Stimulated activated CD8-positive, alpha-beta memory T cell treated with anti-CD3 and anti-CD28 coated beads, Interleukin-15, amount 100 ng/mL, for 48 hours (primary cell): ENCODE measurements at places on chromosomes 5 and 9.

DNA sequence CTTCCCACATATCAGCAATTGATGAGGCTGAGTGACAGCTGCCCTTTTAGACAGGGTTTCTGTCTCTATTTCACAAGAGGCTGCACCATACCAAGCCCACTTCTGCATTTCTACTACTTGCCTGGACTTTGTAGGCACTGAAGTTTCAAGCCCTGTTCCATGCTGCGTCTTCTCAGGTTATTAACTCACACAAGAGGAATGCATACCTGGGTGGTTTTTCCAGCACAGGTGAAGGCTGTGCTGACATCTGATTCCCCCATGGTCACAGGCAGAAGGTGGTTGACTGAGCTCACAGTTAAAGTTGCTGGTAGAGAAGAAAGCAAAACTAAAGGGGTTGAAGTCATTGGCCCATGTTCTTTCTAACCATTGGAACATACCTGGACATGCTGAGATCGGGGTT lies 86.6 kb downstream of the MAMDC2 start:
- DNase-seq = no peak

DNA sequence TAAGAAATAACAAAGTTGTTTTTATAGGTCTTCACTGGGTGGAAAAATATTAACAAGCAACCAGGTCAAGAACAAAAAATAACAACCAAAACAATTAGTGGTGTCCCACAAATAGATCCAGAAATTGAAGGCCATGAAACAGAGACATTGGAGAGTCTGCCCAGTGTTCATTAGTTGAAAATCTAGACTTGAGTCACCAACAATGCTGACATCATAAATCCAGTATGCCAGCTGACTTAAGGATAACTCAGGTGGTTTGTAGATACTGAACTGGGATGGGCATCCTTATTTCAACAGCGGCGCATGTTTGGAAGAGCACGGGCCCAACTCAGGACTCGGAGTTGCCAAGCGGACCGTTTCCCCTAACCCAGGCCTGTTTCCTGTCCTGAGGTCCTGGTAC lies 80.7 kb upstream of the TNFAIP8 start:
- DNase-seq = no peak

DNA sequence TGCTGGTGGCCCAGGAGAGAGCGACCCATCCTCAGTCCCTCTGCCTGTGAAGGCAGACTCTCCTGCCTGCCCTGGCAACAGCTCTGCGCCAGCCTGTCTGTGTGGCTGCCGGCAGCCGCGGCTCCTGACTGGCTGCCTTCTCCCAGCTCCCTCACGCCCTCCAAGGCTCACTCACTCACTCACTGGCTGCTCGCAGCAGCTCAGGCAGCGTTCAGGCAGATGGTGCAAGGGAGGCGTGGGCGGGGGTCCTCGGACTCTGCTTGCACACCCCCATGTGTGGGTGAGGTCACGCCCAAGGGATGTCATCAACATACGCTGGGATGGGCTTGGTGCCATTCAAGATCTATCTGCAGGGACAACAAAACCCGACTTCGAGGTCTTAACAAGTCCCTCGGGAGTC lies 66.7 kb downstream of the DAB2IP start:
- no peak for DNase-seq

DNA sequence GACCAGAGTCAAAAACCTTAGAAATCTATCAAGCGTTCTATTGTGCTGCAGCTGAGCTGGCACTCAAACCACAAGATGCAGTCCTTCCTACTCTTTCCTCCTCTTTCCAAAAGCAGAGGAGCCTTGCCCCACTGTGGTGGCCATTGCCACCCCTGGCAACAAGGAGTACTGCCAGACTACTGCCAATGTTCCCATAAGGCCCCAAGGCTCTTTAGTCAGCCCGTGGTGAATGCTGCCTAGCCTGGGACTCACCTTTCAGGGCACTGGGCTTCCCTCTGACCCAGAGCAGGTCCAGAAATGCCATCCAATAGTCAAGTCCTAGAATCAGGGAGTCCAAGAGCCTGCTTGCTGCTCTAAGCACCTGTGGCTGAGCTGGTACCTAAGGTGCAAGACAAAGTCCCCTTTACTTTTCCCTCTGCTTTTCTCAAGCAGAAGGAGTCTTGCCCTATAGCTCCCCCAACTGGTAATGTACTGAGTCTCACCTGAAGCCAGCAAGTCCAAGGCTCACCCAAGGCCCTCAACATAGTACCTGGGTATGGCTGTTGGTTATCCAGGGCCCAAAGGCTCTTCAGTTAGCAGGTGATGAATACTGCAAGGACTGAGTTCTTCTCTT lies 219.4 kb downstream of the ATPSCKMT start:
- DNase-seq = no peak

DNA sequence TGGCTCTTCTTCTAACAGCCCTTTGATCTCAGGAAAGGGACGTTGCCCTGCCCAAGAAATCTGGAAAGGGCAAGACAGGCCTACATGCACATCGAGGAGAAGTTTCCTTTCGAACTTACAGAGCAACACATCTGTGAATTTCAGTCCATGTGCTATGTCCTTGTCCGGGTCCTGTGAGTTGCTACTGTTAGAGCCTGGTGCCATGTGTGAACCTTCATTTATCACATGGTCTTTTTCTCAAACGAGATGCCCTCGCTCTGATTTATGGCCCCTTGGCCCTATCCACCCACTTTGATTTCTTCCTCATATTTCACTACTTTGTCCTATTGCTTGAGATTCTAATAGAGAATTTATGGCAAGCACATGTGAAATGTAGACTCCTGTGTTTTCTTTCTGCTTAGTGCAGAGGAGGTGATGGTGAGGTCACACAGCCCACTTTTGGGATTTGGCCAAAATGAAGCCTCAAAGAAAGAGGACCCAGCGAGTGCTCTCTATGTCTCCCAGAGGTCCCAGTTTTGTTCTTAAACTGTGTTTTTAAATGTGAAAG lies 153.1 kb downstream of the SNCAIP start:
- no peak for DNase-seq

DNA sequence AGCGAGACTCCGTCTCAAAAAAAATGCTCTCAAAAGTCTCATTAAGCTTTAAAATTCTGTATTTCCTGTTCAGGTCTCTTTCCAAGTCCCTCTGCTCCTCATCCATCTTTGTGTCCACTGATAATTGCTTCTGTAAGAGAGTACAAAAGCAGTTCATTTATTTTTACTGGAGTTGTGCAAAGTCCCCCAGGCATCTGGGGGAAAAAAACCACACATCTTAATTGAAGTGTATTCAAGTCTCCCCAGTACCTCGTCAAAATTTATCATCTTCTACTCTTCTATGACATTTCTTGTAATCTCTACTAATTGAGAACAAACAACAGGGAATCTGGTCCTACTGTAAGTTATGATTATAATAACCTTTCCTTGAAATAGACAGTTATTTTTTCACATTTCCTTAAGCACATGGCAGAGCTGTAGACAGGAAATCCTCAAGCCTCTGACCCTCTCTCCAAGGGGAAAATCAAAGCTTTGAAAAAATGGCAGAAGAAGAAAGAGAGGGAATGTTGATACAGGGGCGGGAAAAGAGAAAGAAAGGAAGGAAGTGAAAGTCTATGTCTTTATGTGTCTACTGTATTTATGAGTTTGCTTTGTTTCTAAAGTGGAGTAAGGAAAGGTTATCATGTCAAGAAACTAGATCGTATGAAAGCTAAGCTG lies 51.5 kb downstream of the RAI14 start:
- no peak for DNase-seq

DNA sequence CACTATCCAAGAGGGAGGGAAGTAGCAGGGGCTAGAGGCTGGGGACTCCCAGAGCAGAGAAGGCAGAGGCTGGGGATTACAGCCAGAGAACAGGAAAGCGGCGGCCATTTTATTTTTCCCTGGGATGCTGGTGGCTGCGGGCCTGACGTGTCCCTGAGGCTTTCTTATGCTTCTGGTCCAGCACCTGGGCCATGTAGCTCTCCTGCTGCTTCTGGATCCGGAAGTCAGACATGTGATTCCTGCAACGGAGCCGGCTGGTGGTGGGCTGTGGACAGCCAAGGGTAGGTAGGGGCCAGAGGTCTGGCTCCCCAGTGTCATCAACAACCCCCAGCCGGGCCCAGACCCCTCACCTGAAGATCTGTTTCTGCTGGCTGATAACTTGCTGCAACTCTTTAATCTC lies 1.8 kb upstream of the PROB1 start:
- DNase-seq = no peak

GRCh38 chr9:84045481-84046097 lies 65.0 kb downstream of the RMI1 start:
- DNase-seq = no peak

DNA sequence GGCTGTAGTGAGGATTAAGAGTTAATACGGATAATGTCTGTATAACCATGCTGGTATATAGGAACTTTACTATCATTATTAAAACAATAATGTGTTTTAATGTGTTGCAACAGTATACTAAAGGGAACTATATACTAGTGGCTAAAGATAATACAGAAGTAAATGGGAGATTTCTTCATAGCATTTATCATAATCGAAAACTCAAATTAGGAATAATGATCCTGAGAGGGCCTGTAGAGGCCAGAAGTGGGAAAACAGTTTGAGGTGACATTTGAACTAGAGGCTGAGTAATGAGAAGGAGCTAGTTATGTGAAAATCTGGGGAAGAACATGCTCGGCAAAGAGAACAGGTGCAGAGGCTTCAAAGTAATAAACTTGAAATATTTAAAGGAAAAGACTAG lies 2.9 kb downstream of the TCERG1 start:
- DNase-seq = no peak

- DNase-seq = no peak
Observed at GRCh38 chr9:85743275-85744128, 1.7 kb upstream of the AGTPBP1 start.

DNA sequence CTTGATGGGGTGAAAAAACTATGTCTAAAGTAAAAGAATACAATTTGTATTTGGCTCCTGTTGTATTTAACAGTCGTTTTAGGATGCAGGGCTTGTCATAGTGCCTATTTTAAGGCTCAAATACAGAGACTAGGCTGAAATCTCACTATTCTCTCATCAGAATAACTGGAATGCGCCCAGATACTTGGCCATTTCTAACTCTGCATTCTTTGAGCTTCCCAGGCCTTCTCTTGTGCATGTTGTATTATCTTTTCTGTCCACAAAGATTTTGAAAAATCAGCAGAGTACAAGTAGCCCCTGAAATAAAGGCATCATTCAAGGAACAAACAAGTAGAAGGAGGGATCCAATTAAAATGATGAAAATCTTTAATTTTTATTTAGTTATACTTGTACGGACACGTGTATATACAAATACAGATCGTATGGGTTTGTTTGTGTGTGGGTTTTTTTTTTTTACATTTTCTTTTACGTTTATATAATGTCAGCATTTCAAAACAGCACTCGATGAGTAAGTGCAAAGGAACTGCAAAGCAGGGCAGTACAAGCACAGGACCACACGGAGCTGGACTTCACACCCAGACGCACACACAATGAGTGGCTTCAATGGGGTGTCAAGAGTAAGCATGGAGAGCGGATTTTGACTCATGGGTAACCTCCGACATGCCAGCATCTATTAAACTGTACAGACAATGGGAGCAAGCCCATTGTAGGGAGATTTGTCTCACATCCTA lies 294.0 kb downstream of the EFNA5 start:
- DNase-seq = no peak

DNA sequence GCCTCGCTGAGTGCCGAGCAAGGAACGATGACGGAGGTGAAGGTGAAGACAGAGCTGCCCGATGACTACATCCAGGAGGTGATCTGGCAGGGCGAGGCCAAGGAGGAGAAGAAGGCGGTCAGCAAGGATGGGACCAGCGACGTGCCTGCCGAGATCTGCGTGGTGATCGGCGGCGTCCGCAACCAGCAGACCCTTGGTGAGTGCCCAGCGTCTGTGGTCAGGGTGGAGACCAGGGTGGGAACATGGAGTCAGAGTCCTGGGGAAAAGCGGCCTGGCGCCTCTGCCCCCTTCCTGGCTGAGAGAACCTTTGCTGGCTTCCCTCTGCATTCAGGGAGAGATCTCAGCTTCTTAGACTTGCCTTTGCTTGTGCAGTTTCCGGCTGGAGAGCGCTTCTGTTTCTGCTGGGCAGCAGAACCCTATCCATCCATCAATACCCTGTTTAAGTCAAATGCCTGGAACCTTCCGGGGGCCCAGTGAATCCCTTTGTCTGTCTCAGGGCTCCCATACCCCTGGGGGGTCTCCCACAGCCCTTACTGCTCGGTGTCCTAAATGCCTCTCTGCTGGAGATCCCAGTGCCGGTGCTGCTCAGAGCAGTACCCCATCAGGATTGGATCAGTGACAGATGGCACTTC lies 89.6 kb downstream of the AMBP start:
- DNase-seq = no peak

DNA sequence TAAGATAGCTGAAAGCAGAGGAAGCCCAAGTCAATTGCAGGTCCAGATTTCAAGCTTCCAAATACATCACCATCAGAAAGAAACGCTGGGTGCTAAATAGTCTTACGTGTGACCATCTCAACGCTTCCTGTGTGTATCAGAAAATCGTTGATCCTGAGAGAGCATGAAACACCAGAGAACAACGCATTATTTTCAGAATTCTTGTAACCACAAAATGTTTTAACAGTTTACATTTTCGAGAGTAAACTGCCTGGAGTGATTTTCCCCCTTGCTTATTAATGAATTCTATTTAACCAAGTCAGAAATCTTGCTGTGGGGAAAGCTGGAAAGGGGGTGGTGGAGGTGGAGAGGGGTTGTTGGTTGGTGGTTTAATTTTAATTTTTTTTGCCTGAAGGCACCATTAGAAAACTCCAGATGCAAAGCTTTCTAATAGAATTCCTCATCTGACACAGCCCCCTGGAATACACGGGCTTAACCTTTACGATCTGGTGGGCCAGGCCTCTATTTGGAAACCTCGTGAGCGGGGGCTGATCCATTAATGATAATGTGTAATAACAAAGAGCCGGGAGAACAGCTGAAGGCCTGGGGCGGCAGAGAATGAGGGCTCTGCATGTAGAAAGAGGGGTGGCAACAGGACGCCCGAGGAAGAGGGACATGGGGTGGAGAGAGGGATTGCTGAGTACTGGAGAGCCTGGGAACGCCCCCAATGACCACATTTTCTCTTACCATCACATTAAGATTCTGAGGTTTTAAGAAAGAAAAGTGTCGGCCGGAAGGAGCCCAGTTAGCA lies 124.5 kb upstream of the NFIB start:
- DNase-seq = no peak

- no peak for DNase-seq
Observed at GRCh38 chr9:7369384-7369821, 430.2 kb downstream of the DMAC1 start.

GRCh38 chr5:176712546-176713304 lies 65.4 kb downstream of the TSPAN17 start:
- DNase-seq = no peak

GRCh38 chr9:123107639-123108285 lies 74.3 kb downstream of the GPR21 start:
- DNase-seq = no peak

GRCh38 chr9:95027914-95028852 lies 289.3 kb downstream of the FANCC start:
- DNase-seq = no peak
